ENCODE measurements at places on chromosomes 7 and 10.

GRCh38 chr10:26528048-26528447, 89.9 kb downstream of the APBB1IP start:
- DNase-seq, result no peak

DNA sequence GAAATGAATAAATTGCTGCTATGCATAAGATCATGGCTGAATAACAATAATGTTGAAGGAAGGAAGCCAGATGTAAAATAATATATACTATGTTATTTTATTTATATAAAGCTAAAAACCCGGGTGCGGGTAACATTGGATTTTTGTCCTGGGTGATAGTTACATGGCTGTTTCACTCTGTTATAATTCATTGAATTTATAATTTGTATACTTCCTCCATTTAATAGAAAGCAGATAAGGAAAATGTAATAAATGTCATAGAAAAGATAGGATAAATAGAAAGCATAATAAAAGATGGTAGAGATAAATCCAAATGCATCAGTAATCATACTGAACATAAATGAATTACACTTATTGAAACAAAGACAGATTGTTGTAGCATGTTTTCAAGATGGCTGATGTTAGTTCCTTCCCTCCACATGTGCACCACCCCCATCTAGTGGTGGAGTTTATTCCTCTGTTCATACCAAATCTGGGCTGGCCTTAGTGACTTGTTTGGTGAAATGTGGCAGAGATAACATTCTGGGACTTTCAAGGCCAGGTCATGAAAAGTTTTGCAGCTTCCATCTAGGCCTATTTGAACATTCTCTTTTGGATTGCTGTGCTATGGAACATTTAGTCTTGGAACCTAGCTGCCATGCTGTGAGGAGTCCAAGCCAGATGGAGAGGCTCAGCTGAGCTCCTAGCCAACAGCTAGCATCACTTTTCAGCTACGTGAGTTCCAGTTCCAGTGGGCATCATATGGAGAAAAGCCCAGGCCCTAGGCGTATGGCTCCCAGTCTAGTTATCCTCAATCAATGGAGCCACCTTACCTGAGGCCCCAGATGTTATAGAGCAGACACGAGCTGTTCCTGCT, 46.9 kb downstream of the AHCYL2 start:
- no peak for DNase-seq

- DNase-seq, result no peak
These were observed 19.1 kb downstream of the DENND2A start for GRCh38 chr7:140621401-140622021.

- DNase-seq, result no peak
These were observed 5.3 kb upstream of the PILRA start for GRCh38 chr7:100367676-100368613.

GRCh38 chr10:14200698-14201544, 129.8 kb downstream of the FRMD4A start:
- peak; percentile 37 for DNase-seq

DNA sequence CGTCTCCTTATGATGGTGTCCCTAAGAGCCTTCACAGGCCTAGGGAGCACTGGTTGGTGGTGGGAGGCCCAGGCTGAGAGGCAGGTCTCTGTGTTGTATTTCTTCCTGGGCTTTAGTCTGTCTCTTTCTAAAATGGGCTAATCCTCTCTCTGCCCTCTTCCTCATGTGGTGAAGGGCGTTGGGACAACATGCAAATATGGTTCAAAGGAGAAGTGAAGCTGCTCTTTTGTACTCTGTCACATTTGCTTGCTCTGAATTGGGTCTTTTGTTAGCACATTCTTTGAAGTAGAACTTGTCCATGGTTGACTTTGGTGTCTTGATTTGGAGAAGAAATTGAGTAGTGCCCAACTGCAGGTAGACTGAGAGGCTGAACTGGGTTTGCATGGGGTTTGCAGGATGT, 814 bp downstream of the HK1 start:
- DNase-seq, result no peak

GRCh38 chr7:44711528-44711927, 37.1 kb upstream of the ZMIZ2 start:
- no peak for DNase-seq

DNA sequence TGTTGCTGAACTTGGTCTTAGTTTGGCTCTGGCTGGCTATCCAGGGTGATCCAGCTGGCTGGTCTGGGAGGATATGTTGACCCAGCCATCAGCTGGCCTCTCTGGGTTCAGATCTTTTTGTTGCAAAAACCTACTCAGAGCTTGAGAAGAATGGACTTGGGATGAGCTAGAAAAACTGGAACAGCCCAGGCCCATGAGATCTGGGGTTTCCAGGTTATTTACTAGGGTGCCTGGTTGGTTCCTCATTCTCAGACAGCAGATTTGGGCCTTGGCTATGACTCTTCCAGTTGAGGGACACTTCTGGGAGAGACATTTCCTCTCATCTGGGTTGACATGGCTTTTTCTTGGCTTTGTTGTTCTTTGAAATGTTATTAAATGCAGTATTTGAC, 116.6 kb downstream of the ADCY1 start:
- DNase-seq, result peak; percentile 6

DNA sequence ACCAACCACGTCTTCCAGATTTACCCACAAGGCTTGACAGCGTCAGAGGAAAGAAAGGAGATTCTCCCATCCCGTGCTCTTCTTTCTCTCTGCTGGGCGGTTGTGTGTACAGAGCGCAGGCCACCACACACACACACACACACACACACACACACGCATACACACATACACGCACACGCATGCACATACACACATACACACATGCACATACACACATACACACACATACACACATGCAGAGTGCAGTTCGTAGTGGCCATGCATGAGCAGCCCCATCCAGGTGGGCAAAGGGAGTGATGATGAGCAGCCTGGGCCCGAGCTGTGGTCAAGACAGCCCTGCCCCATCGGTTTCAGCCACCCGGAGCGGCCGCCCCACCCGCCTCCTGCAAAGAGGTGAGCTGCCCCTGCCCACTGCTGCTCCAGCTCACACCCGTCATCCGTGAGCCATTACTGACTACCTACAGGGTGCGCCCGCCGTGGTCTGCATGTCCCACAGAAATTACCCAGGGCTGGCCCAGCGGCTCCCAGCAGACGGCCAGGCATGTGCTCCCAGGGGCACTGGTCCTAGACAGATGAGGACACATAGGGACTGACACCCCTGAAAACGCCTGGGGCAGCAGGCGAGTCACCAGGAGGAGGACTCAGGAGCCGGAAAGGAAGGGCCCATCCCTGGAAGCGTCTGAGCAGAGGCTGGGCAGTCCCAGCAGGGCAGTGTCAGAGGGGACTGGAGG, 69.6 kb downstream of the ASB13 start:
- DNase-seq, result no peak

- DNase-seq, result no peak
These were observed 143.2 kb downstream of the REEP3 start for GRCh38 chr10:63664341-63664885.

DNA sequence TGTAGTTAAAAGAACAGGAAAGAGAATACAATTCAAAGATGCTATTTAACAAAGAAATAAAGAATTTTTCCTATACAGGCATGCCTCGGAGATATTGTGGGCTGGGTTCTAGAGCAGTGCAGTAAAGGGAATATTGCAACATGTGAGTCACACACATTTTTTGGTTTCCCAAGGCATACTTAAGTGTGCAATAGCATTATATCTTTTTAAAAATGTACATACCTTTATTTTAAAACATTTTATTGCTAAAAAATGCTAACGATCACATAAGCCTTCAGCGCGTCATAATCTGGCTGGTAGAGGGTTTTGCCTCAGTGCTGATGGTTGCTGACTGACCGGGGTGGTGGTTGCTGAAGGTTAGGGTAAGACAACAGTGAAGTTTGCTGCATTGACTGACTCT, 54.4 kb downstream of the ESYT2 start:
- no peak for DNase-seq

DNA sequence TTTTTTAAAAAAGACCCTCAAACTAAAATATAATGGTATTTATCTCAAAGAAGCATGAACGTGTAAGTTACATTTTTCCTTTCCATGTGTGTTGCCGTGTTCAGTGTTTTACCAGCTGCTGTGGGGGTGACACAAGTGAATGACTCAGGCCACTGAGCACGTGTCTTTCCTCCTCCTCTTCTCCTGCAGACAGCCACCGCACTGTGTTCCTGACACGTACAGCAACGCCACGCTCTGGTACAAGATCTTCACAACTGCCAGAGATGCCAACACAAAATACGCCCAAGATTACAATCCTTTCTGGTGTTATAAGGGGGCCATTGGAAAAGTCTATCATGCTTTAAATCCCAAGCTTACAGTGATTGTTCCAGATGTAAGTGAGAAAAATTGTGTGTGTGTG, 29.7 kb downstream of the TMEM248 start:
- no peak for DNase-seq

- no peak for DNase-seq
These were observed 48.1 kb downstream of the RGS10 start for GRCh38 chr10:119494236-119495020.

GRCh38 chr7:70771451-70771850, 360.5 kb upstream of the GALNT17 start:
- DNase-seq, result no peak

DNA sequence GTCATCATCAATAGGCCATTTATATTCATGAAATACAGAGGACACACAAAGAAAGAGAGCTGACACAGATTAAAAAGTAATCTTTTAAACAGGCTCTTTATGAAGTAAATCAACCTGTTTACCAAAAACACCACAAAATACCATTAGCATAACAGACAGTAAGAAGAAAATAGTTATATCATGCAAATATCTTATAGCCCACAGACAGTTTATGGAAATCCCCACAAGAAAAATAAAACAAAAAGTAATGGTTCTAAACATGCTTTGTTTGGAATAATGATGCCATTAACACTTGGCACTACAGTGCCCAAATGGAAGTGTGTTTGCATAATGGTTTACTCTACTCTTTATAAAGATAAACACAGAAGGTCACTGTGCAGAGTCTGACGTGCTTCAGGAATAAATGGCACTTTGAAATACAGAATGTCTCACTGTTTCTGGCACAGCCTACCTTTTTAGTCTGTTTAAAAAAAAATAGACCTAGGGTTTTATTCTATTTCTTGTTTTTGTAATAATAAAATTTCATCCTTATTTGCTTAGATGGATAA, 30.1 kb downstream of the SEMA3D start:
- no peak for DNase-seq

- no peak for DNase-seq
These were observed 250.3 kb downstream of the PTEN start for GRCh38 chr10:88113657-88114272.

DNA sequence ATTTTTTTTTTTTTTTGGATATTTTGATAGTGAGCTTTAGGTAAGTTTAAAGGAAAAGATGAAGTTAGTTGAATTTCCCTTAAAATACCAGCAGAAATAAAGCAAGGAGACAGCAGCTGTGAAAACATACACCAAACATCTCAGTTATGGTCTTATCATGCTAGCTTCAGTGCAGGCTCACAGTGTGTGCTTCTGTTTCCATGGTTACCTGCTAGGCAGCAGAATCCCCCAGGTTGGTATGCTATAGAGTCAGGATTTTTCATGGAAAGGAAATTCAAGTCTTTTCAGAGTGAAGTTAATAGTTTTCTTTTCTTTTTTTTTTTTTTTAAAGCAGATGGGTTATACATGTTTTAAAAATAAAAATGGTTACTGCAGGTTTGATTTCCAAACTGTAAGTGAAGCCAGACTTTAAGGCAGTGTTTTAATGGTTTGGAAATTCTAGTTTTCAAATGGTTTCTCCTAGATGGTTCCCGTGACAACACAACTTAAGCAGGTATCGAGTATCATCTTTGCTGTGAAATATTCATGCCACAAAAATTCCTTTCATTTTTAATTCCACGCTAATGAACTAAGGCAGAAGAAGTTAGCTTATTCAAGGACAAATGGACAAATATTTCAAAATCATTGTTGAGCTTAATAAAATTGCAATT, 230.9 kb downstream of the BICC1 start:
- DNase-seq, result no peak

DNA sequence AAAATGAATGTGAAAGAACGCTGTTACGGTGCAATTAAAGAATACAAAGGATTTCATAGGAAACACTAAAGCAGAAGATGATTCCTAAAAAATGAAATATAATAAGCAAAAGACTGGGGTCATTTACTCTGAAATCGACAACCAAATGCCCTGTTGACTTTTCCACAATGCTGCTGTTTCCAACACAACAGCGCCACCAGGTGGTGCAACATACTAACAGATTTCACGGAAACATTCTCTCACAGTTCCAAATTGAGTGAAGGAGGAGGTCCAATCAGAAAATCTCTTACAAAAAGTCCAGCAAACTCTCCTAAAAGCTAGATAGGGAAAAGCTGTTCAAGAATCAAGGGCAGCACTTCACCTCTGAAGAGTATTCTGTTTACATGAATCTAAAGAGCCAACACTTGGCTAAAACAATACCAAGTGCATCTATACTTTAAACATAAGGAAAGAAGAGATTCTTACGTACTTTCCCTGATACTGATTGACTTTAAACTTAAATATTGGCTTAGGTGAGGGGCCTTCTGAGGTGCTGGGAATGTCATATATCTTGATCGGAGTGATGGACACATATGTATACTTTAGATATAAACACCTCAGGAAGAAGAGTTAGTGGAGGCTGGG, 55.9 kb downstream of the UPF2 start:
- DNase-seq, result peak; percentile 86

- DNase-seq, result no peak
These were observed 112.4 kb upstream of the YAE1 start for GRCh38 chr7:39453743-39454355.

DNA sequence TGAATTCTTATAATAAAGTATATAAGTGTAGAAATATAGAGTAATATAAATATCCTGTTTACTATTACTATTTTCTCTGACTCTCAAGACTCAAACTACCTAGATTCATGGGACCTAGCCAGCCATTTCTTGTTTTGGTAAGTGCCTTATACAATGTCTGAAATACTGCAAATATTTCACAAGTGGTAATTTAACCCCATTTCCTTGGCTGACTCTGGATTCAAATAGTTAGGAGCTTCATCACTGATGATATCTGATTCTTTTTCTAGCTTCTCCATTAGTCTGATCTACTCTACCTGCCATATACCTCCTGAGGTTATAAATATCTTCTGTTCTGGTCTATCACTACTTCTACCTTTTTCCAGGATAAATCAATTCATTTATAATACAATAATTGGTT, 6.4 kb upstream of the RALA start:
- no peak for DNase-seq

DNA sequence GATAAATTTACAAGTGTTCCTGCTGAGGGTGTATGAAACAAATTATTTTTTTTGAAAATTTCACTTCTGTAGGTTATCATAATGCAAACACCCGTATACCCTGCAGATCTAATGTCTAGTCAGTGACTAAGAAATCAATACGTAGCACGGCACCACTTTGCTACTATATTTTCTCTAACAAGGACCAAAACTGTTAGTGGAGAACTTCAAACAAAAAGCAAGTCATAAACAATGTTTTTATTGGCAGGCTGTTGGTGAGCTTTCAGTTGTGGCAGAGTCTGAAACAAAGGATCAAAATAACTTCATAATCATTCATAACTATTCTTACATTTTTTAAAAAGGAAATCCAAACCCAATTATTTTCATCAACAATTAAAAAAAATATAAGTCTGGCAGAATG, 11.8 kb downstream of the SEM1 start:
- no peak for DNase-seq

DNA sequence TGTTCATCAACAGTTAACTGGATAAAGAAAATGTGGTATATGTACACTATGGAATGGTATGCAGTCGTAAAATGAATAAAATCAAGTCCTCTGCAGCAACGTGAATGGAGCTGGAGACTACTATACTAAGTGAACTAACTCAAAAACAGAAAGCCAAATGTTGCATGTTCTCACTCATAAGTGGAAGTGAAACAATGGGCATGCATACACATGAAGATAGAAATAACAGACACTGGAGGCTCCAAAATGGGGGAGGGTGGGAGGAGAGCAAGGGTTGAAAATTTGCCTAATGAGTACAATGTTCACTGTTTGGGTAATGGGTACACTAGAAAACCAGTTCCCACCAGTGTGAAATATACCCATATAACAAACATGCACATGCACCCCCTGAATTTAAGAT, 179.5 kb downstream of the ZWINT start:
- DNase-seq, result no peak

Measured in femur (tissue), 1 donor.